ENCODE measurements at places on chromosomes 3 and 15.

DNA sequence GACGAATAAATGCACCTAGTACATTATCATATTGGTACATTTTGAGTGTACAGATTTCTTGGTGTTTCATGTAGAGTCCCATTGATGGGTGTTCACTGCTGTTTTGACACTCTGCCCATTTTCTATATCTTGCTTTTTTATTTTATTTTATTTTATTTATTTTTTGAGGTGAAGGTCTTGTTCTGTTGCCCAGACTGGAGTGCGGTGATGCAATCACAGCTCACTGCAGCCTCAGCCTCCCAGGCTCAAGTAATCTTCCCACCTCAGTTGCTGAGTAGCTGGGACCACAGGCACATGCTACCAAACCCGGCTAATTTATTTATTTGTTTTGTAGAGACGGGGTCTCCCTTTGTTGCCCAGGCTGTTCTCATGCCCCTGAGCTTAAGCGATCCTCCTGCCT, 44.2 kb downstream of the DNAJC13 start:
- DNase-seq = no peak

- DNase-seq = no peak
Observed at GRCh38 chr3:62587579-62588031, 214.3 kb upstream of the FEZF2 start.

GRCh38 chr3:58617338-58617761, 40.2 kb upstream of the FAM107A start:
- no peak for DNase-seq

DNA sequence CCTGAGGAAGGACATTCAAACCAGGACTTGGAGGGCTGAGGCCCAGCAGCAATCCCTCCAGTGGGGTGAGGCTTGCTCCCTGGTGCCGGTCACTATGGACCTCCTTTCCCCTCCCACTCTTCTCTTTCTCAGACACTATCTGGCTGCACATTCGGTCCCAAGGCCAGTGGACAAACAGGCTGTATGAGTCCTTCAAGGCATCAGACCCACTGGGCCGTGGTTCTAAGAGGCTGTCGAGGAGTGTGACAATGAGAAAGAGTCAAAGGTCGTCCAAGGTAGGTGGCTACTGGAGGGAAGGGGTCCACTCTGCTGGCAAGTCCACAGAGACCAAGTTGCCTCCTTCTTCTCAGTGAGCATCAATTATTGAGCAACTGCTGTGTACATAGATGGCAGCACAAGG, 28.0 kb downstream of the NOX5 start:
- DNase-seq = no peak

DNA sequence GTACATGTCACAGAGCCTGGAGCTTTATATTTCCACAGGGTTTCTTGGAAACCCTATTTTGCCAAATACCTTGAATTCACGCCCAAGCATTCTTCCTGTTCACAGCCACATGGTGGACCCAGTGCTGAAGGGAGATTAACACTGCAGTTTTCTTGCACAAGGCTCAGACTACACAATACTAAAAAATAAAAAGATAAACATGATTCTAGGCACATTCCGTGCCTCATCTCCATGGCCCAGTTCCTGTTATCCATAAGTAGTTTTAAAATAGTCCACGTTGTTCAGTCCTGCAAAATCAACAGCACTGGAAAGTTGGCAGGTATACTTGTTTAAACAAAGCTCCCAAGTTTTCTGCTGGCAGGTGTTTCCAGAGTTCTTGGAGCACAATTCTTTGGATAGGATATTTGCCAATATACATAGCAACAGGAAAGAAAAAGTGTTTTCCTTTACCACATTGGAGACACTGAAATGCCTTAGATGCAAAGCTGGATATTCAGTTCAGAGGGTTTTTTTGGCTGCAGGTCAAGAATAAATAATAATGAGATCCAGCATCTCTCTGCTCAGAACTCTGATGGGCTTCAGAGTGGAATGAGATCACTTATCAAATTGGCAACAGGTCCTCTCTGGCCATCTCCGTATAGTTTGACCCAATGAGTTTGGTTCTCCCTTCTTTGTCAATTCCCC, 88.1 kb upstream of the TGFBR2 start:
- DNase-seq = no peak

- DNase-seq = no peak
Observed at GRCh38 chr3:126931806-126932187, 51.1 kb upstream of the PLXNA1 start.

- DNase-seq = no peak
Observed at GRCh38 chr3:196408565-196409300, 23.5 kb downstream of the UBXN7 start.
